ENCODE measurements at places on chromosomes 12 and 14.

DNA sequence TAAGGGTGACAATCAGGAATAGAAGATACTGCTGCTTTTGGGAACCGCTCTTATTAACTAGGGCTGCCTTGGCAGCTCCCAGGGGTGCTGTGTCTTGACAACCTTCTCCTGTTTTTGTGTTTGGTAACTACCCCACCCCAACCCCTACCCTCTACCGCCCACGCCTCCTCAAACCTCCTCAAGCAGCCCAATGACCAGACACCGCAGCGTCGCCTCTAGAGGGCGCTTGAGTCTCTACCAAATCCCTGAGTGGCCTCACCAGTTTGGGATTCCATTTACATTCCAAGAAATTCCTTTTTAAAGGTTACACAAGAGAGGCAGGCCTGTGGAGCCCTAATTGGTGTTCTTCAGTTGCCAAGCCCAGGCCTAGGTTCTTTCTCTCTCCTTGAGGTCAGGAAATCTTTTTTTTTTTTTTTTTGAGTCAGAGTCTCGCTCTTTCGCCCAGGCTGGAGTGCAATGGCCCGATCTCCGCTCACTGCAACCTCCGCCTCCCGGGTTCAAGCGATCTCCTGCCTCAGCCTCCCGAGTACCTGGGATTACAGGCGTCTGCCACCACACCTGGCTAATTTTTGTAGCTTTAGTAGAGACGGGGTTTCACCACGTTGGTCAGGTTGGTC lies 72.4 kb upstream of the USP44 start:
- DNase-seq: no peak

DNA sequence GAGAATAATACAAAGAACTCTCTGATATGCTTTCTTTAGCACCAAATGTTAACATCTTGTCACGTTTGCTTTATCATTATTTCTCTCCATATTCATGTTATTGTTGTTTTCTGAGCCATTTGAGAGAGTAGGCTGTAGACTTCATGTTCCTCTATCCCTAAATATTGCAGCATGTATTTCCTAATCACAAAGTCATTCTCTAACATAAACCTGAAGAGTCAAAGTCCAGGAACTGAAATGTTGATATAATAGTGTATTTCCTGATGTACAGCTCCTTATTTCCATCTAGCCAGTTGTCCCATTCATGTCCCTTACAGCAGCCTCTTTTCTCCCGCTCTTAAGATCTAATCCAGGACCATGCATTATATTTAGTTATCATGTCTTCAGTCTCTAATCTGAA lies 72.8 kb downstream of the SPATS2 start:
- DNase-seq: no peak

DNA sequence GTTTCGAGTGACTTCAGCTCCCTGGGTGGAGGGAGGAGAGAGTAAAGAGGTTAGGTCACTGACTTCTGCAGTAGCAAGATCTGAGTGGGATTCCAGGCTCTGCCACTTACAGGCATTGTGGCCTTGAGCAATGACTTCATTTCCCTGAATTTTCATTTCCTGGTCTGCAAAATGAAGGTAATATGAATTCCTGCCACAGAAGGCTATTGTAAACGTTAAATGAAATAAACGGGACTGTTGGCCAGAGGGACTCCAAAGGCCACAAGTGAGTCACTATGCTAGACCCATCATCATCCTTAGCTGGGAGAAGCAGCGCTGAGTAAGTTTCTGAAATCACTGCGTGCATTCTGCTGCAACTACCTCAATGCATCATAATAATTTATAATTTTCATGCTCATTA lies 807.8 kb downstream of the AACS start:
- no peak for DNase-seq

- no peak for DNase-seq
These were observed 106.9 kb upstream of the ANO4 start for GRCh38 chr12:100687686-100688085.

GRCh38 chr14:29749327-29749726 lies 178.3 kb downstream of the PRKD1 start:
- DNase-seq: no peak

DNA sequence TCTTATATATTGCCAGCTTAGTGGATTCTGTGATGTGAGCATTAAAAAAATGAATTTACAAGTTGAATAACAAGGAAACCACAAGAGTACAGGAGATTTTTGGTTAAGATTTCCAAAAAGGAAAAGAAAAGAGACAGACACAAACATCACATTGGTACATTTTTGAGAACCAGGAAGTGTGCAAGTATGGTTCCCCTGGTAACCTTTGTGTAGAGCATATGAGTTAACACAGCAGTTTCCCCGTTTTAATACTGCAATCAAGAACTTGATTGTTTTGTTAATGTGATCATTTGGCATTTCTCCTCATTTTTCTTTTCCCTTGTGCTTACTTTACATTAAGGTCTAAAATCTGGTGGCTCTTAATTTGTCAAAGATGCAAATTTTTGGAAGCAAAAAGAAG lies 490.4 kb upstream of the ATP2B1 start:
- DNase-seq: no peak

- DNase-seq: peak; percentile 68
These were observed 64.6 kb downstream of the B4GALNT3 start for GRCh38 chr12:524167-524951.

DNA sequence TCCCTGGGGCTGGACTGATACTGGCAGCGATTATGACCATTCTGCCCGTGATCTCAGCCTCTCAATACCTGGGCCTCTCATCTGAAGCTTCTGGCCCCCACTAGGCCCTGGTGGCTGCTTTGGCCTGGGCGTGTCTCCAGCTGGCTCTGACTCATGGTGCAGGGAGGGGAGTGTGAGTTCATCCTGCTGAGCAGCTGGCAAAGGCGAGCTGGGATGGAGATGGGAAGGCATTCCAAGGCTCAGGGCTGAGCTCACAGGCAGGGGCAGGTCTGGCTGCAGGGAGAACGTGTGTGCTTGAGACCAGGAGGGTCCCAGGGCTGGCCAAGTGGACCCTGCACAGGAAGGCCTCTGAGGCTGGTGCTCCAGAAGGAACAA lies 221.8 kb downstream of the TMEM121 start:
- DNase-seq: no peak

- DNase-seq: no peak
These were observed 596.0 kb downstream of the SLC16A7 start for GRCh38 chr12:60191676-60192359.

DNA sequence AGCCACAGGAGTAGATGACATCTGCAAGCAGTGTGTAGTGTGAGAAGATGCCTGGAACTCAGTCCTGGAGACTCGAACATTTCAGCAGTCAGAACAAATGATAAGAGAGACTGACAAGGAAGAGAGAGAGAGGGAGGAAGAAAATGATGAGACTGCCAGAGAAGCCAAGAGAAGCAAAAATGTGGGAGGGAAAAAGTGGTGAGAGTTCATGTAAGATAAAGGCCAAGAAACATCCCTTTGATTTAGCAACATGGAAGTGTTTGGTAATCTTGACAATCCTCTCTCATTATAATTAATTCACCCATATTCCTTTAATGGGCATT lies 42.6 kb downstream of the LIMA1 start:
- DNase-seq: no peak

GRCh38 chr14:86505808-86506207 lies 975.9 kb downstream of the FLRT2 start:
- DNase-seq: no peak

DNA sequence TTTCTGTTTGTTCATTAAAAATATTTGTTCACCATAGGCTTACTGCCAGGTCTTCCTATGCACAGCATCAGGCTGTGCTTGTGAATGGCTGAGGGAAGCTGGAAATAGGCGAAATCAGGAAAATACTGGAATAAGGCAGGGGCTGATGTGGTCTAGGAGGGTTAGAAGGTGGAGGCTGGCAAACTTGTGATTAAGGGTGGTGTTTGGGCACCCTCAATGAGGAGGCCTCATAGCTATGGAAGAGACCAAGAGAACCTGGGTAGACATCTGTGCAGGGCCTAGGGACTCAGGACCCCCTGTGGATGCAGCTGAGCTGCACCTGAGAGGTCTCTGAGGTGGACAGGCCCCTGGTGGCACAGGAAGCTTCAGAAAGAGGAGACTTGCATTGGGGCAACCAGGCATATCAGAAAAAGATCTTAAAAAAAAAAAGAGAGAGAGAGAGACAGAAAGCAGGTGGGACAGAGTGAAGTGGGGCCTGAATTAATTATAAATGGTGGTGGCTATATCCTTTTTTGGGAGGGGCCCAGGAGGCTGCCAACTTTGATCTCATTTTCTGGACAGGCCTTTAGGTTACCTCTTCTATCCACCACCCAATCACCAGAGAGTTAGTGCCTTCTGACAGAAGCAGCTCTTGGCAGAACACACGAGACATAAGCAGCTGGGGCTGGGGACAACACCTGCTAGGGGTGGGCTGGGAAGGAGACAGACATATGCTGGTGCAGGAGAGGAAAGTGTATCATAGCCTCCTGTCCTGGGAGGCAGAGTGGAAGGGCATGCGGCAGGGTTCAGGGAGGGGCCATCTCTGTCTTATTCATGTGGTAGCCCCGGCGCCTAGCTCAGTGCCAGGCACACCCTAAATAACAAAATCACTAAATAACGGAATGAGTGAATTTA lies 46.7 kb upstream of the ATP23 start:
- DNase-seq: peak; percentile 67

GRCh38 chr12:19066475-19067001 lies 63.0 kb upstream of the PLEKHA5 start:
- DNase-seq: no peak

DNA sequence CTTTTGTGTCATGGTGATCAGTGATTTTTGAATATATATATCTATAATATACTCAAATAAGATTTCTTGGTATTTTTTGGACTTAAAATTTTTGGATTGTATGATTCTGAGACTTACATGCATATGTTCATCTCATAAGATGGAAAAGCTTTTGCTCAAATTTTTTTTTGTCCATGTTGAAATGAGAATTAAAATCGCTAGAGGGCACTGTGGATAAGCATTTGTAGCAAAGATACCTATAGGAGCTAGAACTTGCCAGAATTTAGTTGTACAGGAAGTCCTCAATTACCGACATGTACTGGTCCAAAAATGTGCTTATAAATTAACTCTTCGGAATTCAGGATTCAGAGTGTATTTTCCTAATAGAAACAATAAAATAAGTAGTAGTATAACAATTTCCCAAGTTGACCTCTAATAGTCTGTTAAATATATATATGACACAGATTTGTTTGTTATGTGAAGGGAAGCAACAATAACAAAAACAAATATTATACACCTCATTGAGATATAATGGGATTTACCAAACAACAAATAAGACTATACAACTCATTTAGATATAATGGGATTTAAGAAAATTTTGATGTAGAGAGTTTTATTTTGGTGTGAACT lies 179.6 kb downstream of the TMEM117 start:
- peak; percentile 85 for DNase-seq

DNA sequence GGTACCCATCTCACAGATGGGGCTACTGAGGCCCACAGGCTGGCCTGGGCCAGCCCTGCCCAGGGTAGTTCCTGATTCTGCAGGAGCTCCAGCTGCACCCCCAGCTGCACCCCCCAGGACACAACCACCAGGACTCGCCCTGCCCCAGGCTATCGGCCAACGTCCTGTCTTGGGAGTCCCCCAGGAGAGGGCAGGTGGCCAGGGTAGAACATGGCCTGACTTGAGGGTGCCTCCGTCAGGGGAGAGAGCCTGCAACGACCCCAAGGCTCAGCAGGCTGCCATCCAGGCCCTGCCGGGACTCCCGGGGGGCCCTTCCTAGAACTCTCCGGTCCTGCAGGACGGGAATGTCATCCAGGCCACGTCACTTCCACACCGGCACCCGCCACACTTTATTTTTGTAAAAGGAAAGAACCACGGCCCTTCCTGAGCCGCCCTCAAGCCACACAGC lies 15.8 kb downstream of the JAG2 start:
- DNase-seq: no peak

DNA sequence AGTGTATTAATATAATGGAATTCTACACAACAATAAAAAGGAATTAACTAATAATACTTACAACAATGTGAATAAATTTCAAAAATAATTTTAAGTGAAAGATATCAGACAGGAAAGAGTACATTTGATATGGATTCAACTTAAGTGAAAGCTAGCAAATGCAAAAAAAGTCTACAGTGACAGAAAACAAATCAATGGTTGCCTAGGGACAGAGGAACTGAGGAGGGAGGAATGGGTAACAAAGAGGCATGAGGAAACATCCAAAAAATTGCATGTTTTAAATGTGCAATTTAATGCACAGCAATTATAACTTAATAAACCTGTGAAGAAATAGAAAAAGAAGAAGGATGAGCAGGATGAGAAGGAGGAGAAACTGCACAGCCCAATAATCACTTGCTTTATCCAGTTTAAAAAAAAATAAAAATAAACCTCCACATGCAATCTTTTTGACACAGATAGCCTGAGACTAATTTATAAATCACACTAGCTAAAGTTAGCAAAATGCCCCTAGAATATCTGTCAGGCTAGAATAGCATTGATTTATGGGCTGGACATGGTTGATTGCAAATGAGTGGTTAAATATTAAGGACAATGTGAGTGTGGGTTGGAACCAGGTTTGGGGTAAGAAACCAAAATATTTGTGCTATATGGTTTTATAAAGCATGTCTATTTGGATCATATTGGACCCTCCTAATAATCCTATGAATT lies 1089.1 kb downstream of the TRHDE start:
- no peak for DNase-seq

DNA sequence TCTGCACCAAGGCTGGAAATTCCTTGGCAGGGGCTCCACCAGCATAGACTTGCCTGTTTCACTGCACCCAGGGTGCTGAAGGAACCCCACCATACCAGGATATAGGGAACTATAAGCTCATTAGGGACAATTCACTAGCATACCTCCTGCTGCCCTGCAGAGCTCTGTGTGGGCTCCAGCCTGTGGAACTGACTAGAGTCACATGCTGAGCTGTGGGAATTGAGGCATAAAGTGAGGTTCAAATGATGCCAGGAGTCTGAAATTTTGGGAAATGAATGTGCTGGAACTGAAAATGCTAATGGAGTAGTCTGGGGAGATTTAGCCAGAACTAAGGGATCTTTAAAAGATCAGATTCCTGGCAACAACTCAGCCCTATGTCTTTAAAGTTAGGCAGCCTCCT lies 7.3 kb upstream of the EMP1 start:
- DNase-seq: no peak

DNA sequence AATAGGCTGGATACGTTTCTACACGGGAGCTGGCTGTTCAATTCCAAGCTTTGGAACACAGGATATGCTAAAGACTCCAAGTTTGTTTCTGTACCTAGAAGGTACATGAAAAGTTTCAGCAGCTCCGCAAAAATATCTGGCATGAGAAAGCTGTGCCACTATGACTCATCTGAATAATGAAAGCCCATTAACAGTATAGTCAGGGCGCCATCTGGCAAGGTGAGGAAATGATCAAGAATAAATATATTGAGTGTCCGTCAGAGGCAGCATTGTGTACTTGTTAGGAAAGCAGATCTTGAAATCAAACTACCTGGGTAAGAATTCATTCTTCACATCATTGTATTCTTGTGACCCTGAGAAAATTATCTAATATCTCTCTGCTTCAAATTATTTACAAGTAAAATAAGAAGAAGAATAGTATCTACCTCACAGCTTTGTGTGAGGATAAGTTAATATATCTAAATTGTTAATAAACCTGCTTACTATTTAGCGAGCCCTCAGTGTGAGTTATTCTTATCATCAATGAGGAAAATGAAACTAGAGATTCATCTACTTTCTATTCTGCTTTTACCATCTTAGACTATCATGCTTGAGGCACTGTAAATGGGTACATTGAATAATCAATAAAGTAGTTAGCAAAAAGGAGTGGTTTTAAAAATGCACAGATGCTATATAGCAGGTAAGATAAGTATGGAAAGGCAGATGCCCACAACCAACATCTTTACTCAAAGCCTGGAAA lies 53.5 kb downstream of the FSCB start:
- DNase-seq: peak; percentile 9
